ENCODE measurements at places on chromosomes 2 and 18.

GRCh38 chr2:21715887-21716286 lies 592.1 kb downstream of the TDRD15 start:
- no peak for DNase-seq

DNA sequence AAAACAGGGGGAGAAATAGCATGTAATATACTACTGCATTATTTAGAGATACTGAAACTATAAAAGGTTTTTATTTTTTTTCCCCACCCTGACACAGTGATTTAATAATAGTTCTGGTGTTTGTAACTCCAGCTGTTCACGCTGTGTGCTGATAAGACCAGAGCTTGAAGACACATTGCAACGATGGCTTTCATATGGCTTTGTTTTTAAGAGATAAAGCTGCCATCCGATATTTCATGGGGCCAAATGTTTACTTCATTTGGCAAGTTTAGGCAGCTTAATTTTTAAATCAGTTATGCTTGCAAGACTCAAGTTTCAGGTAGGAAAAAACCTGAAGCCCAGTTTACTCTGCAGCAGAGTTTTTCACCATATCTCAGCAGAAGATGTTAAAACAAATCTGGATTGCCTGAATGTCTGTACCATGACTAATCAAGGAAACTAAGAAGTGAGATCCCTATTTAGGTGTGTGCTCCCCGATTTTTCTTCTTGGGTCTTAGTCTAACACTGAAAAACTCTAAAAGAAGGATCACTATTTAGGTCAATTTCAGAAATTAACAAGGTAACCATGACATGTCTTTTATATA lies 508.6 kb downstream of the PARD3B start:
- no peak for DNase-seq

DNA sequence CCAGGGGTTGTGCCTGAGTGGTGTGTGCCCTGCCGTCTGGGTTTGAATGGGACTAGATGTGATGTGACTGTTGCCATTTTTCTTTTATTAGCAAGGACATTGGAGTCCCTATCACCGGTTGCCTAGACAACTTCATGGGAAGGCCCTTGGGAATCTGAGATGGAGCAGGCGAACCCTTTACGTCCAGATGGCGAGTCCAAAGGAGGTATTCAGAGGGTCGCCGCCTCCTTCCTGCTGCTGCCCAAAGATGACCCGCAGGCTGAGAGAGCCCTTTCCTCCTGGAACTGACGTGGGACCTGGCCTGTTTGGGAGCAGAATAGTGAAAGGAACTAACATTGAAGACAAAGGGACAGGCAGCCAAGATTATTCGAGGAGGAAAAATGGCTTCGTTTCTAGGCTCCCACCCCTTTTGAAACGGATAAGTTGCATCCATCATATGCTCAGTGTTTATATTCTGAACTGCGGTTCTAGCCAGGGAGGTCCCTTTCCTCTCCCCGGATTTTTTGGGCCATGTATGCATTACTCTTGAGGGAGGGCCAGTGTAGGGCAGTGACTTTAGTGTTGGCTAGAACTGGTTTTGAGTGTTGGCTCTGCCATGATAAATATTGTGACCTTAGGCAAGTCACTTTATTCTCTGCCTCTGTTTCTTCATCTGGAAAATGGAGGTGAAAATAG lies 673 bp downstream of the CENPO start:
- no peak for DNase-seq

DNA sequence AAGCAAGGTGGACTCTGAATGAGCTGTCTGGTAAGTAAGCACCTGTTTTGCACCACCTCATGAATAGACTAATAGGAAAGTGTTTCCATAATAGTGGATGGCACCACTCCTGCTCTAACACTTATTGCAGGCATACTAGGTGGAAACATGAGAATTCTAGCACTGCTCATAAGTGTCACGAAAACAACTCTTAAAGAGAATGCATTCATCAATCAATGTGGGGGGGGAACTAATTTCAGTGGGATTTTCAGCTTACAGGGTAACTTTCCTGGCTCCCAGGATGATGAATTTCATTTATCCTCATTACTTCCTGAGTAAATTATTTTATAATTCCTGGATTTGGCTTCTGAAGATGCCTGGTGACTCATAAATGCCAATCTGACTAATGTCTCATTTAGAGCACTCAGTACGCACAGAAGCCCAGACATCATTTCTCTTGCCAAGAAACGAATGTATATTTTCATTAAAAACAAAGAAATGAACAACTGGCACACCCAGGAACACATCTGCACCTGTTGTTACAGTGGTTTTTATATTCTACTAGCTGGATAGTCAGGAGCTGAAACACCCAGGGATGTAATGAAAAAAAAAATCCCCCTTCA lies 129.6 kb downstream of the PID1 start:
- no peak for DNase-seq

DNA sequence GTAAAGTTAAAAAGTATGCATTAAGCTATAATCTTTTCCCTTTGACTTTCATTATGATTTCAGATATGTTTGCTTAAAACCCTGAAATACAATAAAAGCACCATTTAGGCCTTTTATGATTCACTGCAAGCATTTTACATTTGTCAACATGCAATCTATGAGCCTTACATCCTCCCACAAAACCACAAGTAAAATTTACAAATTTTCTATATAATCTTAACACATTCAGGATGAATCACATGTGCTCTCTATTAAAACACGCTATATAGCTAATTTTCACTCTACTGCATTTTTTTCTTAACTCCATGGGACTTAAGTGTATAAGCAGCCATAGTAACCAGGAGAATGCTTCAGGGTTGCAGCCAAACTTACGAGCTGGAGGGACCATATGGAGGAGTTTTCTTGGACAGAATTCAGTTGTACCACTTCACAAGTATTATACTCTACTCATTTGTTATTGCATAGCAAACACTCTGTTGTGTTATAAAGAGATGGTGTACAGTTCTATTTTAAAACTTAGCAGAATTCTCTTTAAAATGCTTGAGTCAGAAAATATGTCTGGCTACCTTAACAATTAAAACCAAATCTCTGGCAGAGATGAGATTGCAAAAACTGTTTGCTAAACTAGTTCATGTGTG lies 293.2 kb downstream of the ALK start:
- no peak for DNase-seq

- DNase-seq: no peak
Measured at GRCh38 chr2:215929602-215930335, 83.6 kb downstream of the MREG start.

DNA sequence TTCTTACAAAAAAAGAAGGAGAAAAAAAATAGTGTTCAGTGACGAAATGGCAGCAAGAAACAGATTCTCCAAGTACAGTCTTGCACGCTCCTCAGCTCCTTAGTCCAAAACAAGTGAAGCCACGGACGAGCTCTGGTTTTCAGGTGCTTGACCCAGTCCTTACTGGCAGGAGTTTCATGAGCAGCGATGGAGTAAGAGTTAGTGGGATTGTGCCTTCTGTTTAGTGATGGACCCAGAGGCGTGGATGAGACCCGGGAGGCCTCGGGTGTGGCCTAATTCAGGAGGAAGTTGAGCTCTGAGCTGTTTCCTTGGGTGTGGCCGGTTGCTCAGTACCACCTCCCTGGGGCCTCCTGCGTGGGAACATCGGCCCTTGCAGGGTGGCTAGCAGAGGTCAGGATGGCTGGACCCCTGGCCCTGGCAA lies 52.0 kb downstream of the KIF5C start:
- DNase-seq: peak; percentile 6

GRCh38 chr18:48791636-48792105 lies 159.1 kb downstream of the SMAD7 start:
- DNase-seq: no peak

- no peak for DNase-seq
Measured at GRCh38 chr2:128735296-128735960, 416.8 kb upstream of the HS6ST1 start.

DNA sequence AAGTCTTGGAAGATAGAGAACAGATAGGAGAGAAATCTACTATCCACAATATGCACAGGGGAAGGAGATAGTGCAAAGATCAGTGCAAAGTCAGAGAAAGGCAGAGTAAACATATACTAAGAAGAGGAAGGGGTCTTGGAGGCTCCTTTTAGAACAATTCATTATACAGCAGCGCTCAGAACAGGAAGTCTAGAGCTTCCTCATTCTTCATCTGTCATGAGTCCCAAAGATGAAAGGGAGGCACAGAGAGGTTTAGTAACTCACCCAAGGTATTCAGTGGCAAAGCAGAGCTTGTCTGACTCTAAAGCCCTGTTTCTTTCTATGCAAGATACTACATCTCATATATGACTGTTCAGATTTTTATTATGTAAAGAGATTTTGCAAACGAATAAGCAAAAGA lies 1.4 kb downstream of the SP110 start:
- DNase-seq: no peak

- no peak for DNase-seq
Measured at GRCh38 chr2:65714866-65715265, 282.5 kb upstream of the SPRED2 start.

DNA sequence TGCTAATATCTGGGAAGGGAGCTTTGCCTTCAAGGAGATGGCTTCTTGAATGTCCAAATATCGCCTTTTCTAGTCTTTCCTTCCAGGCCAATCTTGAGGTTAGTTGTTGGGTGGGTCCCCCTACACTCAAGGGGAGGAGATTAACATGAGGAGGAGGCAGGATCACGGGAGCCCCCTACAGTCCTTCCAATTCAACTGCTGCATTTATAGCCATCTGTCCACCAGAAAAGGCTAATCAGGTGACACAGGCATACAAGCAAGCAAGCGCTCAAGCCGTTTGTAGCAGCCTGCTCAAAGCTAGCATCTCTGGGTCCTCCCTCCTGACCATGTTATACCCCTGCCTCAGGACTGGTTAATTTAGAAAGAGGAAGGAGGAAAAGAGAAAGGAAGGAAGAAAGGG lies 87.6 kb downstream of the MRPS9 start:
- no peak for DNase-seq

GRCh38 chr18:11668441-11669169 lies 20.5 kb upstream of the GNAL start:
- DNase-seq: no peak

DNA sequence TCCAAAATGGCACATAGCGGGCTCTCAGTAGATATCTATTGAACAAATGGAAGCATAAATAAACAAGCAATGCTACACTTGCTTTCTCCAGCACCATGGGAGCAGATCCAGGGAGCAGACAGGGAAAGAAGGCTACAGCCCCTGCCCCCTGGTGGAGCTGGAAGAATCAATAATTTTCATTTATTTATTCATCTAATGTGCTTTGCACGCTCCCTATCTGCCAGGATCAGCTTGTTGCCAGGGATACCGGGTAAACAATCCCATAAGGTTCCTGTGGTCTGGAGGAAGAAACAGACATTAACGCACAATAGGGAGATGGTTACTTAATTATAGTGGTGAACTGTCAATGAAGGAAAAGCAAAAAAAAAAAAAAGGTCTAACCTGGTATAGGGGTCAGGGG lies 40.1 kb upstream of the CLASP1 start:
- DNase-seq: no peak

DNA sequence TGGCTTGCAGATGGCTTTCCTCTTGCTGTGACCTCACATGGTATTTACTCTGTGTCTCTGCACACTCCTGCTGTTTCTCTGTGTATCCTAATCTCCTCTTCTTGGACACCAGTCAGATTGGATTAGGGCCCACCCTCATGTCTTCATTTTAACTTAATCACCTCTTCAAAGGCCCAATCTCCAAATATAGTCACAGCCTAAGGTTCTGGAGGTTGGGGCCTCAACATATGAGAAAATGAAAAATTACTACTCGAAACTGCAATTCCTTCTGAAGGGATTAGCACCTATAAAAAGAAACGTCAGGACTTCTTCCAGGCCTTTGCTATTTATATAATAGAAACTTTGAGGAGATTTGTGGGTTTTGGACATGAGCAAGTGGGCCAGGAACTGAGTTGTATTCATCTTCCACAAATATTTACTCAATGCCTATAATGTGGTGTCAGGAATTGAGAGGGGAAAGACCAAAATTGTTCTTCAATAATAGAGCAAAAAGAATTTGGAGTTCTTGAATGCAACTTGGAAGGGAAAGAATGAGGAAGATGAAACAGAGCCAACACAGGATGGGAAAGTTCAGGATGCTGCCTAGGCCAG lies 270.0 kb upstream of the FN1 start:
- no peak for DNase-seq

DNA sequence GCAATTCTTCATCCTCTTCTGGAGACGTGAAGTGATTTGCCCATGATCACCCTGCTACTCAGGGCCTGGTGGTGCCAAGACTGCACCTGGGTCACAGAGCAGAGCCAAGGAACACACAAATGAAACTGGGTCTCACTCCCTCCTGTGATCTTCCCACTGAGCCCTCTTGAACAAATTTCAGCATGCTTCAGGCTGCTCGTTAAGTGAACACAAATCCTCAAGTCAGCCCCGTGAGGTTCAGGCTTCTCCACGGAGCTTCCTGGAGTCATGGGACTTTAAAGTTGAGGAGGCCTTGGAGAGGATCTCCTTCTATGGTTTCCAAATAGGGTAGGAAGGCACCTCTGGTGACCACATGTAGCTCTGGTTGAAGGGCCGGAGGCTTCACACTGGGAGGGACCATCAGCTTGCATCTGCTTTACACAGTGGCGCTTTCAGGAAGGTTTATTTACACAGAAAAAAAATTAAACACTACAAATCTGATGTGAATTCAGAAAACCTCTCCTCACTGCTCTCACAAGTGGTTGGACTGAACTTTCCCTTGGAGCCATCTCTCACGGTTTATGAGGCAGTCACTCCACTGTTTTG lies 255.4 kb downstream of the LOXHD1 start:
- DNase-seq: no peak

DNA sequence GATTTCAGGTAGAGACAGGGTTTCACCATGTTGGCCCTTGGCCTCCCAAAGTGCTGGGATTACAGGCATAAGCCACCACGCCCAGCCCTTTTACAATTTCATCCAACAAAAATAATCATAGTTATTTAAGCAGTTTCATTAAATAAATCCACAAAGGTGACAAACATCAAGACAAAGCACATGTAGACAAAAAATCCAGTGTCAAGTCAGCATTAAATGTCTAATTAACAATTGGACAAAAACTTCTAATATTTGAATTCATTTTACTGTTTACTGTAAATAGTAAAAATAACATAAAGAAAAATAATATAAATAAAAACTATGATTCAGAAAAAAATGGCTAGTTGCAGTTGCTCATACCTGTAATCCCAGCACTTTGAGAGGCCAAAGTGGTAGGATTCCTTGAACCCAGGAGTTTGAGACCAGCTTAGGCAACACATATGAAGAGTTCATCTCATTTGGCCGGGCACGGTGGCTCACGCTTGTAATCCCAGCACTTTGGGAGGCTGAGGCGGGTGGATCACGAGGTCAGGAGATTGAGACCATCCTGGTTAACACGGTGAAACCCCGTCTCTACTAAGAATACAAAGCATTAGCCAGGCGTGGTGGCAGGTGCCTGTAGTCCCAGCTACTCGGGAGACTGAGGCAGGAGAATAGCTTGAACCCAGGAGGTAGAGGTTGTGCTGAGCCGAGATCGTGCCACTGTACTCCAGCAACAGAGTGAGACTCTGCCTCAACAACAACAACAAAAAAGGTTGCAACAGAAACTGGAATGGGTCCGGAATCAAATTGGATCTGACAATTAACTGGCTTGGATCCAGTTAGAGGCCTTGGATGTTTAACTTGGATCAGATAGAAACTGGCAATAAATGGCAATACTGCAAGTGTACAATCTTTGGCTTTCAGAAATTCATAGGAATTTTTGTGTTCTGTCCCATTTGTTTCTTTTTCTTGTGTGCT lies 56.9 kb upstream of the MAT2A start:
- DNase-seq: no peak

- DNase-seq: no peak
Measured at GRCh38 chr18:54192900-54193299, 31.6 kb downstream of the MBD2 start.

- no peak for DNase-seq
Measured at GRCh38 chr2:64558445-64559081, 34.4 kb downstream of the AFTPH start.
